ENCODE measurements at places on chromosomes 7 and 10. TPM values are rescaled to one million over a fixed set of nuclear protein-coding genes. Genes with fewer than 3 reads are reported as not detected.

The DGKI gene
- 0.71 TPM for total RNA-seq

The OR2F2 gene
- total RNA-seq, result not detected

The ANKRD30A gene
- not detected for total RNA-seq

The FBXL13 gene
- total RNA-seq, result 0.71 TPM

The TLX1 gene
- not detected for total RNA-seq

The TMEM273 gene
- 2.0 TPM for total RNA-seq

The CASP7 gene
- total RNA-seq, result 8.5 TPM

The SRPK2 gene
- total RNA-seq, result 39.7 TPM

The POLR2J2 gene
- total RNA-seq, result 20.9 TPM

The CPA1 gene
- total RNA-seq, result not detected

The ASB10 gene
- not detected for total RNA-seq

The NEUROD6 gene
- total RNA-seq, result not detected

The FXYD4 gene
- total RNA-seq, result not detected

The FZD1 gene
- 2.3 TPM for total RNA-seq

The GRM3 gene
- not detected for total RNA-seq

The PNLIPRP2 gene
- total RNA-seq, result not detected

DNA sequence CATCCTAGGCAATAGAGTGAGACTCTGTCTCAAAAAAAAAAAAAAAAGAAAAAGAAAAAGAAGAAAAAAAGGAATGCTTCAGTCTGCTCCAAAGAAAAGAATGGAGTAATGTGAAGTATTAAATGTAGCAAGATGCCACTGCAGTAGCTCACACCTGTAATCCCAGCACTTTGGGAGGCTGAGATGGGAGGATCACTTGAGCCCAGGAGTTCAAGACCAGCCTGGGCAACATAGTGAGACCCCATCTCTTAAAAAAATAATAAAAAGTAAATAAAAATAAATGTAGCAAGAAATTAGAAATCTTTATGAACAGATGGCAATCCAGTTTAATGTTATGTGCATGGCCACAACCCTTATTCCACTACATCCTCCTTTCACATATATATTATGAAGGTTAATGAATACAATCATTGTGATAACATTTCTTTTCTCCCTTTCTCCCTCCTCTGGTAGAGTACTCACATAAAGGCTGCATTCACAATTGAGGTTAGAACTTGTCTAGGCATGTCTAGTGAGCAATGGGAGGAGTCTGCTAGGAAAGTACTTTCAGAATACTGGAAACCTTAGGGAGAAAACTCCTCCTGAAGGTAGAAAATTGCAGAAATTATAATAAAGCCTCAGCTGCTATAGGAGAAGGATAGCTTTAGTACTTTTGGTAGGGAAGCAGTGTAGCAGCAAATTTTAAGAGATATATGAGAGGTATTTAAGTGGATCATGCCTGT, 20.4 kb downstream of the KLLN start:
- no peak for DNase-seq

DNA sequence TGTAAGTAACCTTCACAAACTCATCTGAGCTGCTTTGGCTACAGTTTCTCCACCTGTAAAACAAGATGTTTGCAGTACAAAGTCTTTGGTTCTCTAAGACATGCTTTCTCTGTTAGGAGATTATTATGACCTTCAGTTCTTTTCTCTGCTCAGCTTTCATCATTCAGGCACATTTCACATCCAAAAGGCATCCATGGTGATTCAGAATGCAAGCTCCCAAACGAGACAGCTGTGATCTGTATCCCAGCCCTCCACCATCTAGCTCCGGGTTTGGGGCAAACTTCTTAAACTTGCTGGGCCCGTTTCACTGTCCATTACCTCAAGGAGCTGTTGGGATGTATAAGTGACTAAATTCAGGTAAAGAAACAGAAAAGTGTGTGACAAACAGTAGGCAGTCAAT, 95.8 kb upstream of the COL1A2 start:
- no peak for DNase-seq

DNA sequence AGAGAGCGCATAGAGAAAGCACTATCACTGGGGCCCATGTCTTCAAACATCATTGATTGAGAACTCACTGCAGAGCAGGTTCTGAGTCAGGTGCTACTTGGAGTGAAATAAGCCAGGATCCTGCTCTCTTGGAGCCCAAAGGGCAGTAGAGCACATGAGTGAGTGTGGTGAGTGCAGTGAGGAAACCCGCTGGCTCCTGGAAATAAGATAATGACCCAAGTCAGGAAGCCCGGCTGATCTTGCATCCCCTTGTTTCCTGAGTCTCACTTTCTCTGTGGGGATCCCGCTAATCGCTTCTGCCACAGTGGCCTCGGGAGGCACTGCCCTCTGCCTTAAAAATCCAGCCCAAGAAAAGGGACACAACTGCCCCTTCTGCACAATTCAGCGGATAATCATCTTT, 7.1 kb upstream of the FAM107B start:
- DNase-seq, result no peak

DNA sequence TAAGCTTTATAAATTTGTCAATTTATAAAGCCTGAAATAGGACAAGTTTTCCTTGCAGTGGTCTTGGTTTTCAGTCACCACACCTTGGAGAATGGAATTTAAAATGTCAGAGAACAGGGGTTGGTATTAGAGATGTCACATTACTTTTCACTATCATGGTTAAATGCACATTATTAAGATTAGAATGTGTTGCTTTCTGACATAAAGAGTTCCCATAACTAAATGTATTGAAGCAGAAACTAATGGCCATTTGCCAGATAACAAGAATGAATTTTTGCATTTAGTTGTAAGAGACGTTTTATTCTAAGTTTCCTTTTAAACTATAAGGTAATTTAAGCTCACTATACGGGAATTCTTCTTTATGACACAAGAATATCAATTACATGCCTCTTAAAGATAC, 172.3 kb downstream of the ARL4A start:
- DNase-seq, result no peak

DNA sequence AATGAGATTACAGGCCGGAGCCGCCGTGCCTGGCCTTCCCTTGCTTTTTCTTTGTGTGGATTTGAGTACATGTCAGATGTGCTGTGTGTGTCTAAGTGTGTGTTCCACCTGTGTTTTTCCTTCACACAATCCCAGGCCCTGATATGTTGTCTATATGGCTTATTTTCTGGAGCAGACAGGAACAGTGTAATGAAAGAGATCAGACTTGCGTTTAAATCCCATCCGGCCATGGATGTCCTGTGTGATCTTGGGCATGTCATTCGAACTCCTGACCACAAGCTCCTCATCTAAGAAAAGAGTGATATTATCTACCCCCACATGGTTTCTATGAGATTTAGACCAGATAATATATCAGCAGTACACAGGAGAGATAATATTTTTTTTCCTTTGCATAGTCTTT, 37.2 kb downstream of the APBB1IP start:
- DNase-seq, result no peak

- DNase-seq, result no peak
These were observed 14.8 kb downstream of the TSPAN14 start for GRCh38 chr10:80468806-80469421.

DNA sequence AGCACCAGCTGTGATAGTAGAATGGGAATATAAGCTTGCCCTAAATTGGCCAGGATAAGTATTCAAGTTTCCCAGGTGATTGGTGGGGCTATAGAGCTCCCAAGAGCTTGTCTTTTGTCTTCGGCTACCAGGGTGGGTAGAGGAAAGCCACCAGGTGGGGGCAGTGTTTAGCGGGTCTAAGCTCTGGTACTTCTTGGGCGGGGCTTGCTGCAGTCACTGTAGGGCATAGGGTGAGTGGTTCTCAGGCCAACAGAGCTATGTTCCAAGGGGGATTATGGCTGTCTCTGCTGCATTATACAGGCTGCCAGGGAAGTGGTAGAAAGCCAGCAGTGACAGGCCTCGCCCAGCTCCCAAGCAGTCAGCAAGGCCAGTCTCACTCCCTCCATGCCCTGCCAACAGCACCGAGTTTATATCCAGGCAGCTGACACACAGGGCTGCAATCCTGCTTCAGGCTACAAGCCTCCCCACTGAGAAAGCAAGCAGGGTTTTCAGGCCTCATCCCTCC, 110.7 kb downstream of the ZNF467 start:
- peak; percentile 78 for DNase-seq

GRCh38 chr10:43287056-43288007, 20.5 kb upstream of the RASGEF1A start:
- DNase-seq, result no peak

- DNase-seq, result no peak
These were observed 358.7 kb upstream of the MYO3A start for GRCh38 chr10:25575343-25575742.

DNA sequence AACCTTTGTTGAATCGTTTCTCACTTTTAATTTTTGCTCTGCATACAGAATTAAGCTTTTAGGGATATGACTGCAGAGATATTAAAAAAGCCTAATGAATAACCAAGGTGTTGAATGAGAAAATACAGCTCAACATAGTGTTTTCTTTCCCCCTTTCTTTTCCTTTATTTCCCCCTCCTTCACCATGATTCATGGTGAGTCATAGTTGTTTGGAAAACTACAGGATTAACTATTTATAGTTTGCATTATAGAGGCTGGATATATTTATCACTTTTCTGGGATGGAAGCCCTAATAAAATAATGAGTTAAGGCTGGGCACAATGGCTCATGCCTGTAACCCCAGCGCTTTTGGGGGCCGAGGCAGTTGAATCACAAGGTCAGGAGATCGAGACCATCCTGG, 115.0 kb downstream of the DNAJB9 start:
- DNase-seq, result no peak

- DNase-seq, result no peak
These were observed 334.9 kb downstream of the ELMO1 start for GRCh38 chr7:37113661-37114355.

DNA sequence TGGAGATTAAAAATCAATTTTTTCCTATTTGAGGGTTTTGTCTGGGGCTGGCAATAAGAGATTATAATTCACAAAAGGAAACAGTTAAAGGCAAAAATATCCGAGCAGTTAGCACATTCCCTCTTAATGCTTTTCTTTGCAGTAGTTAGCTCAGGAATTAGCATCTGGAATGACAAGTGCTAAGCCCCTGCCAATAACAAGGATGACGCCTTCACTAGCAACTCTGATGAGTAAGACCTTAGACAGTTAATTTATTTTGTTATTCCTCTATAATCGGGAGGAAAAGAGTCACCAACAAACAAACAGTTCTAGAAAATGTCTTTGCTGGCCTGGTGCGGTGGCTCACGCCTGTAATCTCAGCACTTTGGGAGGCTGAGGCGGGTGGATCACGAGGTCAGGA, 151.3 kb downstream of the TRIL start:
- DNase-seq, result no peak

DNA sequence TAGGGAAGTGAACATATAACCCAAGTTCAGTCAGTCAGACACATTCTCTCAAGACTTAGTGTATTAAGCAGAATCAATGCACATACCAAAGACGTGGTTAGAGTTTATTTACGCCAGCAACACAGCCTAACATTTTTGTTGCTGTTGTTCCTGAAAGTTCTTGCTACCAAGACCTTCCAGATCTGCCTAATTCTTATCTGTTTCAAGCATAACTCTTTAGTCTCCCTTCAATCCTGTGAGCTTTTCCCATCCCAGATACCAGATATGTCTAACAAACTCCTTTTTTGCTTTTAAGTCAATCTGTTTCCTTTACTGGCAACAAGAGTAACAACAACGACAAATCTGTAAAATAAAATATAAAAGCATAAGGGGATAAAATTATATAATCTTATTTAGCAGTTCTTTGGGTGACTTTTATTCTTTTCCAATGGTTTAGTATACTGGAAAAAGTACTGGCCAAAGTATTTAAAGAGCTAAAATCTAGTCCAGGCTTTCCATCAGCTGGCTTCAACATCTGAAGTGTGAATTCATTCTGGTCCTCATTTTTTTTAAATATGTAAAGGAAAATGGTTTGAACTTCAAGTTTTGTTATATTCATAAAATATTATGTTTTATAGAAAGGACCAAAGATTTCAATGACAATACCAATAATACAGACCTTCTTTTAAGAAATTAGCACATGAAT, 193.8 kb downstream of the IMMP2L start:
- DNase-seq, result no peak

DNA sequence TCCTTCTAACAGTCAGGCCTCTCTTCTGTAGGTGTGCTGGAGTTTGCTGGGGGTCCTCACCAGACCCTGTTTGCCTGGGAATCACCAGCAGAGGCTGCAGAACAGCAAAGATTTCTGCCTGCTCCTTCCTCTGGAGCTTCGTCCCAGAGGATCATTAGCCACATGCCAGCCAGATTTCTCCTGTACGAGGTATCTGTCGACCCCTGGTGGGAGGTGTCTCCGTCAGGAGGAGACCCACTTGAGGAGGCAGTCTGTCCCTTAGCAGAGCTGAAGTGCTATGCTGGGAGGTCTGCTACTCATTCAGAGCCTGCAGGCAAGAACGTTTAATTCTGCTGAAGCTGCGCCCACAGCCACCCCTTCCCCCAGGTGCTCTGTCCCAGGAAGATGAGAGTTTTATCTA, 611.1 kb upstream of the COBL start:
- no peak for DNase-seq

DNA sequence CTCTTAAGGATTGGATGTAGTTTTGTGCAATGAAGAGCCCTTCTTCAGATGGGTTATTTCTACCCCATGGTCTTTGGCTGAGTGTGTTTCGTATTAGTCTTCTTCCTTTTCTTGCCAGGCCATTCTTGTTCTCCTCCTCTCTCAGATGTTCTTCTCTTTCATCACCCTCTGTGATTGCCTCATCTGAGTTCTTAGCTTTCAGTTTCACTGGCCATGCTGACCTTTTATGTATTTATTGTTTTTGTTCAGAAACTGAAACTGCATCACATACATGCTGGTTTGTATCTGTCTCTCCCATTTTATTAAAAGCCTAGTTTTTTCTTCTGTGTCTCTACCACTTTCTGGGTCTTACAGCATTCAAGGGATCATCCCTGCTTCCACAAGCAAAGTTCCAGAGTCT, 21.7 kb upstream of the PCGF5 start:
- no peak for DNase-seq

GRCh38 chr7:27420702-27421101, 178.1 kb downstream of the EVX1 start:
- no peak for DNase-seq

DNA sequence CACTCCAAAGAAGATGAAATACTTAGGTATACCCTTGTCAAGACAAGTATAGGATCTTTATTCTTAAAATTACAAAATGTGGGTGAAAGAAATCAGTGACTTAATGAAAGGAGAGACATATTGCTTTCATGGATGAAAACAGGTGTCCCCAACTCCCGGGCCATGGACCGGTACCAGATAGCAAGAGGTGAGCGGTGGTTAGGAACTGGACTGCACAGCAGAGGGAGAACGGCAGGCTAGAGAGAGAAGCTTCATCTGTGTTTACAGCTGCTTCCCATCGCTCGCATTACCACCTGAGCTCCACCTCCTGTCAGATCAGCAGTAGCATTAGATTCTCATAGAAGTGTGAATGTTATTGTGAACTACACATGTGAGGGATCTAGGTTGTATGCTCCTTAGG, 408.9 kb downstream of the CALN1 start:
- no peak for DNase-seq

DNA sequence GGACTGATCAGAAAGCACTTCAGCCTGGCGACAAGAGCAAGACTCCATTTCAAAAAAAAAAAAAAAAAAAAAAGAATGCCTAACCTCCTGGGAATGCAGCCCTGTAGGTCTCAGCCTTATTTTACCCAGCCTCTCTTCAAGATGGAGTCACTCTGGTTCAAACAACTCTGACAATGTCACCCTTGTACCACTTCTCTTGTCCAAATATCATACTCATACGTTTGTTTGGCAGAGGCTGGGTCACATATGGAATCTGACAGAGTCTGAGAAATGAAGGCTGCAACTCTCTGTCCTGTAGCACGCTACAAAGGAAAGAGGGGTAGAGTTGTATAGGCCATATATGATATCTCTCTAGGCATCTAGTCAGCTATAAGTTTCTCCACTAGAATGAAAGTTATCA, 58.6 kb upstream of the GSAP start:
- DNase-seq, result no peak
